Amniotic stem cell (primary cell): ENCODE measurements at places on chromosomes 3 and 15.

DNA sequence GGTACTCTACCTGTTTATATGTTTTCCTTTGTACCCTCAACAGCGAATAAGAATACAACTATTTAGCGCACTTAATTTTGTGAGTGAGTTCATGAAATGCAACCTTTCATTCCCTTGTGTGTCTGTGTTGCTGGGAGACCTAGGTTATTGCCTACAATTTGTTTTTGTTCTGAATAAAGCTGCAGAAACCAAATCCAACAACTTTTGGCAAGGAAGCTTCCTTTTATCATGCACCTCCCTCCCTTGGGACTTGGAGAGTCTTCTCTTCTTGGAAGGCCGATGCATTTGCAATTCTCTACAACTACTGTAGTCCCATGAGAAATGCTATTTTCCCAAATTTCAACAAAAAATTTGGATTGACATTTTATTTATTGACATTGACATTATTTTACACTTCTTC lies 1002.4 kb upstream of the CADM2 start:
- DNase-seq, result no peak

- DNase-seq, result no peak
These were observed 343.7 kb downstream of the EPHB1 start for GRCh38 chr3:135138776-135139175.

GRCh38 chr3:11312166-11312565 lies 40.0 kb downstream of the ATG7 start:
- DNase-seq, result no peak

DNA sequence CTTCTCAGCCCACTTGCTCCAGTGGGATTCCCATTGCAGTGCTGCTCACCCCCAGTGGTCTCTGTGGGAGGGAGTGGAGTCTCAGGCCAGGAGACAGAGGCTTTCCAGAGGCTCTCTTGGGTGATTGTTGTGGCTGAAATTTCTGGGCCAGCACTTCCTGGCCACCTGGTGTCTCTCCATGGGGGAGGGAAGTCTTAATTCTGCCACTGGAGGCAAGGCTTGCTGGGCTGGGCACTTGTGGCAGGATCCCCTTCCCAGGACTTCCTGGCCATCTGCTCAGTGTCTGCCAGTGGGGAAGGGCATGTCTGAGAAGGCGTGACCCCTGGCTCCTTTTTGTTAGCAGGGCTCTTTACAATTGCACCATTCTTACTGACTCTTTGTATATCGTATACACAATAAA lies 351.8 kb downstream of the GABRB3 start:
- DNase-seq, result no peak

GRCh38 chr3:194961149-194961548 lies 275.5 kb downstream of the FAM43A start:
- DNase-seq, result no peak
